ENCODE measurements at places on chromosomes 2 and 18.

DNA sequence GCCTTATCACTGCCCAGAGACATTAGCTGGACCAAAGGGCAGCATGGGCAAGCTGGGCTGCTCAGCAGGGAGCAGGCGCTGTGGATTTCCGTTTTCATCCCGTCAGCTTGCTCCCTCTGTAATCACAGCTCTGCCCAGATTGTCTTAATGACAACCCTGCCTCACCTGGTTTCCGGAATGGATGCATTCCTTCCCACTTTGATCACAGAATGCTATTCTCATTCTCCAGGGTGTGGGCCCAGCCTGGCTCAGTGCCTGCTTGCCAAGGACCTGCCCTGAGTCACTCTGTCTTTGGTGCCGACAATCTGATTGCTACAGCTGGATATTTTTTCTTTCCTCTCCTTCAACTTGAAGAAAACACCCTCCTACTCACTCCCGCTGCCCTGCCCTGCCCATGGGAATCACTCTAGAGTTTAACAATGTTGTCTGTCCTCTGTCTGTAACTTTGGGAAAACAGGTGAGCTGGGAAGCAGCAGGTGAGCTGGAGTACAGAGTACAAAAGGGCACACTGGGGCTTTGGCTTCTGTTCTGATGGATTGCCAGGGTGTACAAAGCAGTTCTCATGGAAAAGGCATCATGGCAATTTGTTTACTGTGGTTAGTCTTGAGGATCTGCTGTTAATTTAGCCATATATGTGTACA lies 27.2 kb upstream of the FAM136A start:
- no peak for DNase-seq

DNA sequence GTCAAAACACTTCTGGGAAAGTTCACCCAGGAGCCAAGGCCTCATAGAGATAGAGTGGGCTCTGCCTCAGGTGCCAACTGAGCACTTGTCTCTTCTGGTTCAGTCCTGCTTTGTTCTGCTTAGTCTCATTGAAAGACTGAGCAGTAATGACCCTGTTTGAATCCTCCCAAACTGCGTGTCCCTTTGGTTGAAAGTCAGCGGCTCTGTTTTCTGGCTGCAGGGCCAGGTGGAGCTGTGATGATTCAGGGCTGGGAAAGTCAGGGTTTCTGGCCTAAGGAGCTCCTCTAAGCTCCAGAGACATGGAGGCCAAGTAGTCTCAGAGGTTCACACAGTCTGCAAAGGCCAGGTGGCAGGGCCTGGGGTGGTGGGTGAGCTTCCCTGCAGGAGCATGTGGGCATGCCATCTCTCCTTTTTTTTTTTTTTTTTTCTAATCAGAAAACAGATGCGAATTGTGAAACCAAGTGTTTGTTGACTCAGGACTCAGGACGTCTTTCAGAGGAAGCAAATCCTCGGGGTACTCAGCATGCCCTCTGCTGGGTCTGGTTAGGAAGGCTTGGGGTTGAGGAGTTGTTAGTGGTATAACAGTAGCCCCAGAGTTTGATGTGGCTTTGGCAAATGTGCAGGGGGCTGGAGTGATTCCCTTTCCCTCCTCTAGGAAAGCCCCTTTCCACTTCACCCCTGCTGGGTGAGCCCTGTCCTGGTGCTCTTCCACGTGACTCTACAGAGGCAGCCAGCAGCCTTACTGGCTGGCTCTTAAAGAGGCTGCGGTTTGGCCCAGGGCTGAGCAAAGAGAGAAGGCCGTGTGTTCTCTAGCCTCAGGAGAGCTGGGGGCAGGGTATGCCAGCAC lies 38.3 kb downstream of the TMEM17 start:
- DNase-seq, result no peak

DNA sequence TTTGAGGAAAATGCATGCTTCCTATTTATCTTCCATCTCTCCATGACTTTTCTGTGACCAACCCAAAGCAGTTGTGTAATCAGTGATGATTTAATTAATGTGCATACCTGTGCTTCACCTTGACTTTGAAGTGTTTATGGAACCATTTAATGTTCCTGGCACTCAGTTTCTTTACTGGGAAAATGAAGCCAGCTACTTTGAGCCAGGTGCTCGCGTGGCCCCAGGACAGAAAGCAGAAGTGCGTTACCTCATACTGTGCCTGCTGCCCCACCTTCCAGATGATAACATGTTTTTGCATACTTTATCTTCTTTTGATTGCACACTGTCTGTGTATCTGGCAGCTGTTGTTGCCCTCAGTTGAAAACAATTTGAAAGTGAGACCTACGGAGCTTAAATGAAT lies 61.3 kb downstream of the PMAIP1 start:
- DNase-seq, result no peak

DNA sequence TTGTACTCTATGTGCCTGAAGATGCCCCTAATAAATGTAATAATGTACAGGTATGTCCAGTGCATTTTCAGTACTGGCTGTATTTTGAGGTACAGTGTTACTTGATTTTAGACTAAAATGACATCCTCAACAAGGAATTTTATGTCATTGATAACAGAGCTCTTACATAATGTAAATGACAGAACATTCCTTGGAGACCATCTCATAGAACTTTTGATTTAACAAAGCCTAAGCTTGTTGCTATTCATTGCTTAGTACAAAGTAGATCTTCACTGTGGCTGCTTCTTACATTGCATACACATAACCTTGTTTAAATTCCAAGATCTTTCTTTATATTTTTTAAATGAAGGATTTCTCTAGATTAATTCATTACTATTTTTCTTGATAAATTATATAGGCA lies 24.1 kb downstream of the DYNC1I2 start:
- DNase-seq, result no peak

- no peak for DNase-seq
Measured at GRCh38 chr2:73237168-73237567, 3.1 kb downstream of the CCT7 start.

DNA sequence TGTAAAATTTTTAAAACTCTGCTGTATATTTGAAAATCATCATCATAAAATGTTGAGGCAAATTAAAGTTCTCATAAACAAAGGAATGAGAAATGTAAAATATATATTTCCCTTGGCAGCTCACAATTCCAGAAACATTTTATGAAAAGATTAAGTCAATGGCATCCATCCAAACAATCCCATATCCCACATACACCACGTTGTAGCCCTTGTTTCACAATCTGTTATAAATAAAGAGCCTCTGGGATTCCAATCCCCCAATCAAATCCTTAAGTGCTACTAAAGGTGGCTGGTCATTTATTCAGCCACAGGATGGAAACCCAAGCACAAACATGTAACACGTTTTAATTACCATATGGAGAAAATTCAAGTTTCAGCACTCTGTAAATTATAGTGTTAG lies 51.7 kb downstream of the GFPT1 start:
- DNase-seq, result no peak

GRCh38 chr2:156175946-156176345 lies 156.6 kb downstream of the NR4A2 start:
- no peak for DNase-seq

- no peak for DNase-seq
Measured at GRCh38 chr18:3429121-3429520, 20.9 kb upstream of the TGIF1 start.

GRCh38 chr18:75839041-75839440 lies 411.5 kb upstream of the SMIM21 start:
- no peak for DNase-seq

- no peak for DNase-seq
Measured at GRCh38 chr18:8703092-8703709, 2.2 kb upstream of the MTCL1 start.

DNA sequence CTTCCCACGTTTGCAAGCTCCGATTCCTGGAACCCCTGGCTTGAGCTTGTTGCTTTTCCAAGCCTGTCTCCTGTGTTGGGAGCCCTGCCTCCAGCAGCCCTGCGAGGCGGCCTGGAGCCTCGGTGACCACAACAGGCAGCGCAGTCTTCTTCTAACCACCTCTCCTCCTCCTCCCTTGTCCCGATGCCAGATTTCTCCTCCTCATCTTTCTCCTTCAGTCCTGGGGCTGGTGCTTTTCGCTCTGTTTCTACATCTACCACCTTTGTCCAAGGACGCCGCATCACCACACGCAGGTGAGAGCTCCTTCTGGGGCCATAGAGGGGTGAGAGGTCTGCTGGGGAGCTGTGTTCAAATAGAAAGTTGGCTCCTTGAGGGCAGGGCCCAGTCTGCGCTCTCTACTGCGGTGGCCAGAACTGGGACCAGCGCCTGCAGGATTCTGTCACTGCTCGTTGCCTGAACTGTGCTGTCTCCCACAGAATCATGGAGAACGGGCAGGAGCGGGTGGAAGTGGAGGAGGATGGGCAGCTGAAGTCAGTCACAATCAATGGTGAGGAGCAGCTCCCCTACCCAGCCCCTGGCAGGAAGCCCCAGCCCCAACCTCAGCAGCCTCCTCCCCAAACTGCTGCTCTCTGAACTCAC lies 3.9 kb downstream of the DNAJB2 start:
- no peak for DNase-seq

DNA sequence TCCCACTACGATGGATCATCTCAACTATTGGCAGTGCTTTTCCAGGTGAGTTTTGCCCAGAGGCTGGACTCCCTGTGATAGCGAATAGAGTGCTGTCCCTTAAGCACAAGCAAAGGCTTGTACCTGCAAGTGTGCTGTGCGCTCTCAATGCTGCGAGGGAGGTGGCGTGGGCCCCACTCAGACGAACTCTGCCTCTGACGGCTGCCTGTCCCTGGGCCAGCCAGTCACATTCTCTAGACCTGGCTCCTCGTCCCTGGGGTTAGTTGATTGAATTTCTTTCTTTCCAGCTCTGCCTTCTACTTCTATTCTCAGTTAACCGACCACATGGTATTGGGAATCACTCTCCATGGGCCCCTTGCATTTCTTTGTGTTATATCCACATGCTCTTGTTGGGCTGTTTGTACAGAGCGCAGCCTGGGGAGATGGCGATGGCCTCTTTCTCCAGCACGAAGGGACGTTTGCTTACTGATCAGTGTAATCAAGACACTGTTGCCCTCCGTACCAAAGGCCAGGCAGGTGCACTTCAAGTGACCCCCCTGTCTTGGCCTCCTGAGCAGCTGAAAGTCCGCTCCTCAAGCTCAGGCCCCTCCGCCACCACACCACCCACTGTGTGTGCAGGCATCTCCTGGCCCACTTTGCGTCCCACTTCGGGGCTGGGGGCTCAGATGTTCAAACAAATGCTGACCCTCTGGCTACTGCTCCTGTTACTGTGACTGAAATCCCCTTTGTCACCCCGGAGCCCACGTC lies 151.3 kb downstream of the ZNF236 start:
- DNase-seq, result no peak

DNA sequence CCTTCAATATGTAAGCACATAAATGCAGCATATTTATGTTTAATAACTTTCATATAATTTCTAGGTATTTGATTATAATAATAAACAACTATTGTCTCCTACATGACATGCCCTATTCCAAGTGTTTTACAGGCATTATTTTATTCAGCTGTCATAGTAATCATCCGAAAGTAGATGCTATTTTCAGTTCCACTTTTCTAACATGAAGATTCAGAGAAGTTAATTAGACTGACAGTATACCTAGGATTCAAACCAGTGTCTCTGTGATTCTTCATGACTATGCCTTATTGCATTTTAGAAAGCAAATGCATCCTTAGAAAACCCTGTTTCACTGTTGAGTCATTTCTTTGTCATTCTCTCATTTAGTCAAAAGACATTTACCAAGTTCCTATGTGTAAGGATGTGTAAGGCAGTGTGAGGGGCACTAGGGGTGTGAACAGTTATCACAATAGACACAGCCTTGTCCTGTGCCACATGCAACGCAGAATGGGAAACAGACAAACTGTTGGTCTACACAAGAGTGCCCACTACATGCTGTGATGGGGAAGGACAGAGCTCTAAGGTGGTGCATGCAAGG lies 79.8 kb downstream of the DTNA start:
- DNase-seq, result no peak

- DNase-seq, result no peak
Measured at GRCh38 chr2:83826577-83826976, 632.5 kb downstream of the SUCLG1 start.

GRCh38 chr18:3207565-3207964 lies 12.2 kb downstream of the MYOM1 start:
- no peak for DNase-seq

DNA sequence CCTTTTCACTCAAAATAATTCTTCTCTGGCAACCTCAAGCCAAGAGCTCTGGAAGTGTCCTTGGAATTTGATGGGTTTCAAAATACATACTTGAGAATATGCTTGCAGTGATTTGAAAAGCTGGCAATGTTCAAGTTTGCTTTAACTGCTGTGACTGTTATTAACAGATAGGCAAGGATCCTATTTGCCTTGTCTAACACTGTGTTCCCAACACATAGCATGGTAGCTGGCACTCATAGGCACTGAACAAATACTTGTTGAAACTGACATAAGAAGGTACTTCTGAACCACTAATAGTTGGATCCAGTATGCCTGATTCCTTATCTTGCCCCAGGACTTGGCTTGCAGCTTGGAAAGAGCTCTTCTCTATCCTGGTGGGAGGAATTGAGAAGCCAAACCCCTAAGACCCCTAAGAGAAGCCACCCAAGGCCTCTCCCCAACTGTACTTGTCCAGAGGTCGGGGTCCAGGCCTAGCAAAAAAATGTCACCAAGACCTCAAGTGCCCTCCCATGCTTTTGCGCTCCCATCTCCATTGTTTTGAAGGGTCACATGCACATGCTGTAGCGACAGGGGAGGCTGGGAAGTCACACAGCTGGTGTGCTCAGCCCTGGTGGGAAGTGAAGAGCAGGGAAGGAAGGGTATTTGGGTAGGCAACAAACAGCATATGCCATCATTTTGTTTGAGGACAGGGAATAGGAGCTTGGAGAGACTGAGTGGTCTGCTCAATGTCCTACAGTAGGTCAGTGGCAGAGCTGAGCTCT lies 118.4 kb upstream of the HAAO start:
- no peak for DNase-seq

- DNase-seq, result no peak
Measured at GRCh38 chr18:78514910-78515670, 464.5 kb upstream of the SALL3 start.

DNA sequence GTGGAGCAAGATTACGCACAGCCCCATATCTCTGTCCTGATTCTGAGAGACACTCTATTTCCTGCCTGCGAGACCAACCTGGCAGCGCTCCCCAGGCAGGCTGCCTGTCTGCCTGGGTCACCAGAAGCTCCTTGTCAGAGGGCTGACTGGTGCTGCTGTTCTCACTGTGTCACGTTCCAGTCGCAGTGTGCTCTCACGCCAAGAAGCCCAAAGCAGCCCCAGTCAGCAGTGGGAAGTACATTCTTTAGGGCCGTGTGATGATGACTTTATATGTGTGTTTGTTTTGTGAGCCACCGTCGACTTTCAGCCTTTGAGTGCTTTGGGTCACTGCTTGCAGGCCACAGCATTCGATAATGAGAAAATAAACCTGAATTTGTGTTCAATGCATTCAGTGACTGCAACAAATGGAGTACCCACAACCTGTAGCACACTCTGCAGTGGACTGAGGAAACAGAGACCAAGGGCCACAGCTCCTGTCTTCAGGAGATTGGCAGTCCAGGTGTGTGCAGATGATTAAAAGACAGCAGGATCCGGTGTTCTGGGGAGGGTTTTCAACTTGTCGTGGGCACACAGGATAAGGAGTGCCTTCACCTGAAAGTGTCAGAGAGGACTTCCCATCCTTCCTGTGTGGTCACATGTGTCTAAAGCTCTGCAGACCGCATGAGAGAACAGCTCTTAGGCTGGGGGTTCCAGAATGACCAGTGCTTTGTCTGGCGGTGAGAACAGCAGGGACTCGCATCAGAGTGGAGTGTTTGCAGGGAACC lies 4.8 kb downstream of the TNFRSF11A start:
- no peak for DNase-seq

GRCh38 chr2:200300065-200300464 lies 6.4 kb upstream of the SPATS2L start:
- no peak for DNase-seq

- DNase-seq, result no peak
Measured at GRCh38 chr2:151887164-151887563, 58.9 kb upstream of the ARL5A start.

GRCh38 chr2:109508556-109508955 lies 105.2 kb downstream of the SEPTIN10 start:
- DNase-seq, result no peak
